EH (cell line): ENCODE measurements at places on chromosomes 2 and 18.

- no peak for DNase-seq
Observed at GRCh38 chr2:146997488-146997887, 847.3 kb upstream of the ACVR2A start.

GRCh38 chr2:232348936-232349335, 29.6 kb upstream of the ALPP start:
- no peak for DNase-seq

DNA sequence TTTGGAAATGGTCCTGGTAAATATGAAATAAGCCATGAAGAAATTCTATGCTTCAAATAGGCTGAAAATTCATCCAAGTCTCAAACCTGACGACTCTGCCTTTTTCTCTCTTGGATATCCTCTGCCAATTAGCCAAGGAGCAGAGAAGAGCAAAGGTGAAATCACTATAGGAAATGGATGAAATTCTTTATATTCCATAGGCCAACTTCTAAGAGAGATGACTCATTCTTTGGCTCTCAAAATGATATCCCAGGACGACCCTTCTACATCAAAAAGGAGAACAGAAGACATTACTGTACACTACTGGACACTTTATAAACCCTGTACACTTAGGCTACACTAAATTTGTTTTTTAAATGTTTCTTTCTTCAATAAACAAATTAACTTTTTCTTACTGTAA, 22.7 kb downstream of the PDE1A start:
- peak; percentile 53 for DNase-seq

- no peak for DNase-seq
Observed at GRCh38 chr2:69060938-69061501, 48.0 kb downstream of the ANTXR1 start.
